ENCODE measurements at places on chromosomes 2 and 18.

- DNase-seq: no peak
These were observed 72.7 kb downstream of the CAB39 start for GRCh38 chr2:230785346-230785745.

DNA sequence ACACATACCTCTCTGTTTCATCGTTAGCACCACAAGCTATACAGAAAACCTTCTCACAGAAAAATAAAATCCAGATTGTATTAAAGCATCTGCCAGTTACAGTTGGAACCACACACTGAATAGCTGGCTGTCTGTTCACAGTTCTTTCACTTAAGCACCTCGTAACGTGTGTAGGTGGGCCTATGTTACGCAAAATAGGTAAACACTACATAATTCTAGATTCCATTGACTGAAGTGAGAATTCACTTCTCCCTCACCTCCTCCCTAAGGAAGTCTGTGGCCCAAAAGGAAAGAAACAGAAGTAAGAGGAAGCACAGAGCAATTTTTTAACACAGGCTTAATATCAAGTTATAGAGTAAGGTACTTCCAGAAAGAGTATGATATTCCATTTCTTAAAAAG lies 24.9 kb downstream of the PELI1 start:
- DNase-seq: no peak

GRCh38 chr18:43846299-43846698 lies 569.0 kb upstream of the SYT4 start:
- DNase-seq: no peak

GRCh38 chr2:88398180-88398579 lies 54.3 kb downstream of the FOXI3 start:
- no peak for DNase-seq

GRCh38 chr2:173513107-173513727 lies 158.5 kb downstream of the CDCA7 start:
- DNase-seq: no peak

DNA sequence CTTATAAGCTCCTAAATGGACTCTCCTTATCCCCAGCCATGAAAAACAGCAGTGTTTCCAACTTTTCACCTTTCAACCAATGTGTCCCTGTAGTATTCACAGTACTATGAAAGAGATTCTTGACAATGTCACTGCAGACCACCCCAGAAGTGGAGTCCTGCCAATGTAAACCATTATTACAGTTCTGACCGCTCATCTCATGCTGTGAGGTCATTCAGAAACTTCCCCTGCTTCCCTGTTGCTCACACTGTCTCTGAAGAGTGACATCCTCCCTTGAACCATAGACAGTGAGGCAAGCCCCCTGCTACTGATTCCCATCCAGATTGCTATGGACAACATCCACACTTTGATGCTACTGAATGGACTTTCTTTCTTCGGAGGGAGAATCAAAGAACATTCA lies 1523.7 kb upstream of the ACVR2A start:
- DNase-seq: no peak

DNA sequence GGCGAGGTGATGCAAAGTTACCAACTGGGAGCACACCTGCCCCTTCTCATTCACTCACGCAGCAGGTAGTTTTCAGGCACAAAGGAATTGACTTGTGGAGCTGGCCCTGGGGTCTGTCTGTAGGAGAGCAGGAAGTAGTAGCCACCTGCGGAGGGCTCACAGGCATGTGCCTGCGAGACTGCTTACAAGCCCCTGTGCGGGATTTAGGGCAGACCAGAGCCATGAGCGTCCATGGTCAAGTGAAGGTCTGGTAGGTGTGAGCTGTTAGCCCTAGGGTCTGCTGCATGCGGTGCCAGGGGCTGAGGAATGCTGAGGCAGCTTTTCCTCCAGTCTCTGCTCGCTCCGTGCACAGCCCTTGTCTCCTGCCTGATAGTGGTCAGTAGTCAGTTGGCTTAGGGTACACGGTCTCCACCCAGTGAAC lies 18.9 kb downstream of the INPP4A start:
- no peak for DNase-seq

DNA sequence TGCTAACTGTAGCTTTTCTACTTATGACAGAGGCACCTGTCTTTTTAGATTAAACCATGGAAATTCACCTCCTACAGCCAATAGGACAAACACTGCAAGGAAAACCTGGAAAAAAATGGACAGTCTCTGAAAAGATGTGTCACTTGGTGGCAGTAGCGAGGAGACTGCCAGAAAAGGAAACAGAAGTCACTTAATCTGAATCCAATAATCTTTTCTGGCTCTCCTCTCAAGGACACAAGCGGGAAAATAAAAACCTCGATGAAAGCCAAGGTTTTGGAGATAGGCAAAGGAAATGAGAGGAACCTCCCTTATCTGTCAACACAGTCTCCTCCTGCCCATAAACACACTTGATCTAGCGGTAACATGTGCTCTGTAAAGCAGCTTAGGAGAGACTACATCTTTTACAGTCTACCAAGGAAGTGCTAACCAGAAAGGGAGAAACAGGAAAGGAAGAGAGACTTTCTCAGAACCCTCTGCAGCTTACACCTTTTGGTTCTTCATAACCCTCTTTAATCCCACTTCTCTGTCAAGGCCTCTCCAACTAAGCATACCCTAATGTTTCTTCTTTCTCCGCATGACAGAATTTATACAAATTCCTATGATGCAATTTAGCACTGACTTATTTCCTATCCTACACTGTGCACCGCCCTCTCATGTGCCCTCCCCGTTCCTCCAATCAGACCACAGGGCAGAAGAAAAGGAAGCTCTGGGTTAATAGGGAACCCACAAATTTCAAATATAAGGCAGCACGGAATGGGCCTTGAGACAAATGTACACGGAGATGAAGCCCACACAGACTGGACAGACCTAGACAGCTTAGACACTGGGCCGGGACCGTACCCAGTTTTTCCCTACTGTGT lies 52.8 kb downstream of the CLASP1 start:
- no peak for DNase-seq

DNA sequence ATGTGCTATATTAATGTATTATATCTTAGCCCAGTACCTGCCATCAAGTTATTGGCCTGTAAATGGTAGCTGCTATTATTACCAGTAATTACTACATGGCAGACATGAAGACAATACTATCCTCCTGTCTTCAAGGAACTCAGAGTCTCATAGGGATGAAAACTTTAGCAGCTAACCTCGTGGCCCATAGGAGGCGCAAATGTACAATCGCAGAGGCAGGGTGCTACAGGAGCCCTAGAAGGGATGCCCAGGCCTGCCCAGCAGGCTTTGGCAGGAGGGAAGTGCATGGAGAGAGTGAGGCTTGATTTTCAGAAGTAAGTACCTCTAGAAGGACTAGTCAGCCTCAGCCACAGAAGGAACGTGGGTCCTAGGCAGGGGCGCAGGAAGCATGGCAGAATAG lies 44.7 kb upstream of the KIDINS220 start:
- no peak for DNase-seq

- DNase-seq: no peak
These were observed 68.4 kb downstream of the TPO start for GRCh38 chr2:1481406-1482252.

DNA sequence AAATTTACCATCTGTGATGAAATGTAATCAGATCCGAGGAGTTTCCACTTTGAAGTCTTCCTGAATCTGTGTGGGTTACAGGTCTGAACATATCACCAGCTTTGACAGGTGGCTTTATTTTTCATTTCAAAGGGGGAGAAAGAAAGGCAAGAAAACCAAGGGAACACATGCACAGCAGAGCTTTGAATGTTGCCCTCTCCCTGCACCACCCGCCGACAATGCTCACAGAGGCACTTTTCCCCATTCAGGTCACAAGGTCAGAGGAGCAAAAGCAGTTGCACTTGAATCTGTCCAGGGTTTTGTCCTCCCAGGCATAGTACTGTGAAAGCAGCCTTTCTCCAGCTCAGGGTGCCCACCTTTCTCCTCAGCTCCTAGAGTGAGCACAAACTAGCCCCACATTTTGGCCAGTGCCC lies 130.2 kb downstream of the OSR1 start:
- no peak for DNase-seq

- DNase-seq: no peak
These were observed 21.5 kb upstream of the CAB39 start for GRCh38 chr2:230691005-230691647.

- DNase-seq: no peak
These were observed 18.5 kb upstream of the FHOD3 start for GRCh38 chr18:36279001-36279400.

DNA sequence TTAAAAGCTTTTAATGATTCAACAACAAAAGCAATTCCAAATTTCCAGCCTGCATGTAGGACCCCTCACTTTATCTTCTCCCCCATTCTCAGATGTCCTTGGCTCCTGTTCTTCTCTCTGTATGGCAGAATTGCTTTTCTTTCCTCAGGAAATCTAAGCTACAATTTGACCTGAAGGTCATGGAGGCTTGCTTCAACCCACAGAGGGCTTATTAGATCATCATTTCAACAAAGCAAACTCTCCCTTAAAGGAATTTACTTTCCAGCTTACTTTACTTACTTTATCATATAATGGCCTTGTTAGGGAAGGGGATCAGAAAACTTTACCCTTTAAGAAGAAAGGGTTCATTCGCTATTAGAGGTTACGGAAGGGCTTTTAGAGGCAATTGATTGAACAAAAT lies 211.5 kb downstream of the RAD51AP2 start:
- no peak for DNase-seq

DNA sequence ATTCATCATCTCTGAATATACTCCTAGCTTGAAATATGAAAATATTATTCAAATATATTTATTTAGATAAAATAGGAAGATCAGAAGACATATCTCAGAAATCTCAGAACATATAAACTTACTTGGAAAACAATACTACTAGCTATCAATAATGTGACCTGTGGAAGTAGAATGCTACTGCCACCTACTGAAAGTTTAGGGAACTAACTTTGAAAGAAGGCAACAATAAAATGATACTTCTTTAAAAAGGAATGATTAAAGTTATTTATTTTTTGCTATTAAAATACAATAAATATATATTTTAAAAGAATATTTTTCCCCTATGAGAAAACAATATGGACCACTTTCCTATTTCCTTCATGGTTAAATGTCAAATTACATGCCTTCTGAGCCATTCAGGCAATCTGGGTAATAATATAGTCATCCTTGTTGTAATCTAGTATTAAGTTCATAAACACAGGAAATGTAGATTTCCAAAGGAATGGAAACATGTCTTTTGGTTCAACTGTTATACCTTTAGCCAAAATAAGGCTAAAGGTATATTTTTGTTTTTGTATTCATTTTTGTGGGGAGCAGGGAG lies 26.0 kb downstream of the ACADL start:
- DNase-seq: no peak

DNA sequence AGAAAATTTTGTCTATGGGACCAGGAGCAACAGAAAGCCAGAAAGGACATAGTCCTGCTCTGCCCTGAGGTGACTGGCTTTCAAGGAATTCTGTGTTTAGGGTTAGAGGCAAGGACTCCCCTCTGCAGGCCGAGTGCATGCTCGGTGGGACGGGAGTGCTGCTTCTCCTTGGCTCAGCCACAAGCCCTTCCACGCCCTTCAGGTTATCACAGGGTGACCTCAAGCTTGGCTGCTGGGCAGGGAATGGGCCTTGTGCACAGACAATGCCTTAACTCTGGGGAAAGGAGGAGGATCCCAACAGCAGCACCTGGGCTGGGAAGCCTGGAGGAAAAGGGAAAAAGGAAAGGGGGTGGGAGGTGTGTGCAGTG lies 32.8 kb downstream of the FAM178B start:
- DNase-seq: no peak

GRCh38 chr2:83221258-83221657 lies 1237.8 kb downstream of the SUCLG1 start:
- no peak for DNase-seq

DNA sequence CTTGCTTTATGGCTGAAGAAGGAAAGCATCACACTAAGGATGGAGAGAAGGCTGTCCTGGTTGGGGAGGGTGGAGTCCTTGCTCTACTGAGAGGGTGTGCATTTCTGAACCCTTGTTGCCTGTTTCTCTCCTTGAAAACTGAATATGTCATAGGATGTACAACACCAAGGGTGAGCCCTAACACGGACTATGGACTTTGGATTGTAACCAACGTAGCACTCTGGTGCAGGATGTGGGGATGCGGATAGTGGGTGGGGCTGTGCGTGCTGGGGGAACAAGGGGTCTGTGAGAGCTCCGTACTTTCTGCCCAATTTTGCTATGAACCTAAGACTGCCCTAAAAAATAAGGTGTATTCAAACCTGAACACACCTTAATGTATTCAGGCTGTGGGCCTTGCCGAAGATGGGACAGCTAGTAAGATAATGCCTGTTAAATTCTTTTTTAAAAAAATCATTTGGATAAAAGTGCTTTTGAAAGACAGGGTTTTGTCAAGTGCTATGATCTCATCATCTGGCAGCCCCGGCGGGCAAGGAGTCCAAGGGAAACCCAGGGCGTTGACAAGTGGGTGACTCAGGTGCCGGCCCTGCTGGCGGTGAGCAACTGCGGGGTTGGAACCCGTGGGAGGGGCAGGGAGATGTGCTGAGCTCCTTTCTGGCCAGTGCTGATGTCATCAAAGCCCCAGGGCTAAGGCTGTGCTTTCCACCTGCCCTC lies 54.0 kb downstream of the GATA6 start:
- no peak for DNase-seq

- DNase-seq: no peak
These were observed 11.4 kb upstream of the NDUFV2 start for GRCh38 chr18:9091066-9091476.
